ENCODE measurements at places on chromosomes 11 and 22. TPM values are rescaled to one million over a fixed set of nuclear protein-coding genes. Genes with fewer than 3 reads are reported as not detected.

DNA sequence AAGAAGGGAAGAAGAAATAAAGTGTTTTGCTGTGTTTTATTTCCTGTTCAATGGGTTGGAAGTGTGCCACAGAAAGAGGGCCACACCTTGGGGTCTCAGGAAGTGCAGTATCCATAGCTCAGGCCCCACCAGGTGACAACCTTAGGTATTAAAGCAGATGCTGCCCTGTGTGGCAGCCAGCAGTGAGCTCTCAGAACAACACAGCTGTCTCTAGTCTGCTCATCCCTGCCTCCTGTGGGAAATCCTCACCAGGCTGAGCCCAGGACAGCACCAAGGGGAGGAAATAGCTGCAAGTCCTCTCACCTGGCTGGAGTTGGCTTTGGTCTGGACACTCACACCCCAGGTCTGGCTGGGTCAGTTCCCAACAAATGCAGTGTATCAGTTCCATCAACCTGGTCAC, 25.1 kb downstream of the ARL14EP start:
- no peak for DNase-seq

GRCh38 chr11:105937331-105937730, 84.7 kb downstream of the MSANTD4 start:
- DNase-seq, result peak; percentile 38

- DNase-seq, result no peak
These were observed 21.6 kb upstream of the SUSD2 start for GRCh38 chr22:24159650-24160049.

DNA sequence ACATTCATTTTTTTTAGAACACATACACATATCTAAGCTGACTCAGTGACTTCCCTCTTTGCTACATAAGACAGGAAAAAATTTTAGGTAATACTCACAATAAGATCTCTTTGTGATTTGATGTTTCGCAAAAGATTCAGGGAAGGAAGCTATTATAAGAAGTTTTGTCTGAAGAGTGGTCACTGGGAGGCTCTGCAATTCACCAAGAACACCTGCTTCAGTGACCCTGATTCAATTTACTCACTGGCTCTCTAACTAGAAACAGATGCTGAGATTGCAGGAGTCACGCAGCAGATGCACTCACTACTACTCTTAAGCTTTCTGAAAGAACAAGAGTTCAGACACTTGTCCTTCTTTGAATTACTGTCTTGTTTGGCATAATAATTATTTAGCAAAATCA, 193.6 kb upstream of the DDI1 start:
- DNase-seq, result peak; percentile 72

GRCh38 chr22:44186737-44187136, 6.0 kb downstream of the PARVG start:
- DNase-seq, result no peak

GRCh38 chr22:25555586-25555985, 8.9 kb upstream of the GRK3 start:
- no peak for DNase-seq

DNA sequence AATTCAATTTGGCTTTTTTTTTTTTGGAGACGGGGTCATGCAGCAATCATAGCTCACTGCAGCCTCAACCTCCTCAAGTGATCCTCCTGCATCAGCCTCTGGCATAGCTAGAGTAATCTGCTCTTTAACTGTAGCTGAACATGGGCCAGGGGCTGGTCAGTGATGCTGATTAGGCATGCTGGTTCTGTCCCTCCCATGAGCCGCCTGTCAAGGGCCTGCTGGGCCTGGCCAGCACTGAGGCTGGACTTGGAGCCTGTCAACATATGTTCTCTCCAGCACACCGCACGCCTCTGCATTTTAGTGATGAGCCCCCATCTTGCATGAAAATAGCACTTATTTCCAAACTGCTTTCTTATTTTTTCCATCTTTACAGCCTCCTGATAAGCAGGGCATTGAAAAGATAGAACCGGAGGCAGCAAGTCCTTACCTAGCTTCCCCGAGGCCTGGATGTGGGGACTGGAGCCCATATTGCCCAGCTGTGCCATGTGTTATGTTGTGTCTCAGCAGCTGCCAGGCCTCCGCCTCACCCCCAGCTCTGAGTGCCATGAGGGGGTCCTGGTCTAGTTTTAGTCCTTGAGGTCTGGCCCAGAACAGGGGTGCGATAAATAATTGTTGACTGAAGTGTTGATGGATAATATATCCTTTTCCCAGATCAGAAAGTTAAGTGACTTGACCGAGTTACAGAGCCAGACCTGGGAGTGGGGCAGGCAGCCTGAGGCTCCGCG, 80.0 kb downstream of the CTTN start:
- no peak for DNase-seq

DNA sequence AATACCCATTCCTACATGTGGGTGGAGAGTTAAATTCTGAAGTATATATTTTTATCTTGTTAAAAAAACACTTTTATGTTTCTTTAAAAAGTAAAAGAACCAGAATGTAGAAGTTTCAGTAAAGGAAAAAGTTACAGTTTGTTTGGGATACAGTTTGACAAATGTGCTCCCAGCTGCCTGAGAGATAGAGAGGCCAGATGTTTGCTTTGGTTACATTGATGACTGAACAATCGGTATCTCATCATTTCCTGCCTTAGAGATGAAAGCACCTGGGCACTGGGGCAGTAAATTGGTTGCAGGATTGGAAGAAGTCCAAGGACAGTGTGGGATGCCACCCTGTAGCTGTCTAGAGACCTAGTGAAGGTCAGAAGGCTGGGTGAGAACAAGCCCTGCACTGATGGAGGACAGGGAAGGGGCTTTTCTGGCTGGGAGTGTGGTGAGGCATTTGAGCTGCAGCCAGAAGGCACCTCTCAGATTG, 16.6 kb downstream of the MED15 start:
- DNase-seq, result no peak

GRCh38 chr11:107791343-107792048, 67.1 kb downstream of the SLC35F2 start:
- DNase-seq, result no peak

DNA sequence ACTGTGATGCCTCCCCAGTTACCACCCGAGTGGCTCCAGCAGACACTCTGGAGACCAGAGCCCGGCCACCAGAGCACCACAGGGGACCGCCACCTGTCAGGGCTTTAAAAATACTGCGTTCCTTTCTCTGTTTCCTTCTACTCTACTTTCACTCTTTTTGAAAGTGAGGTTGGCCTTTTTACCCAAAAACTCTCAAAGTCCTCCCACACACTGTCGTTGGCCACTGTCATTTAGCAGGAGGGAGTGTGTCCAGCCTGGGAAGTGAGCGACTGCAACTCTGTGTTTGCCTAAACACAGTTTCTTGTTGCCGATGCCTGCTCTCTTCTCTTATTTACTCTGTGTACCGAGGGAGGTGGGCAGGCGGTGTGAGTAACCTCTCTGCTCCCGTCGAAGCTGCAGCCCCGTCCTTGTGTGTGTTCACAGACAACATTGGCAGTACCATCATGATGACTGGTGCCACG, 90.8 kb upstream of the CLDN5 start:
- DNase-seq, result no peak

DNA sequence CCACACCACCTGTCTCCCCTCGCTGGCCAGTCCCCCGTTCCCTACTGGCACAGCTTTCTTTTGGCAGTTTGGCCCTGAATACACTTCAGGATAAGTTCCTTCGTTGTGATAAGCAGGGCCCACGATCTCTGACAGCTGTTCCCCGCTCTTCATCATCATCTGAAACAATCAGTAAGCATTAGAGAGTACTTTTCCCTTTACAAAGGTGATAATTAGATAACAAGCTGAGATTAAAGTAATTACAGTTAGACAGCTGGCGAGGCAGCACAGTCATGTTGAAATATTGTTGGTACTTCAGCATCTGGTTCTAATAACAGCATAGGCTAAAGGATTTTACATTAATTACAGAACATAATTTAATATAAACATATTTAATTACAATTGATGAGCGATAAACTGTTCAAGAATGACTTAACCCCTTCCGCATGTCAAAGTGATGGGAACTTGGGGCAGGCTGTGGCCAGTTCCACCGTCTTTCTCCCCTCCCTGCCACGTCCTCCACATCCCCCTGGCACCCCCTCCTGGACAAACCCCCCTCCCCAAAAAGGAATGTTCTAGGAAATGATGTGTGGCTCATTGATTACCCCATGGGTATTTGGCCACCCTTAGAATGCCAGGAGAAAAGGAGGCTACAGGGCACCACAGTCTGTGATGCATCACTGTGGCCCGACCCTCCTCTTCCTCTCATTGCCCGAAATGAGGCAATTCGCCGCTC, 134.9 kb downstream of the RCN1 start:
- DNase-seq, result no peak

GRCh38 chr22:43447380-43447779, 35.6 kb downstream of the MPPED1 start:
- DNase-seq, result no peak

DNA sequence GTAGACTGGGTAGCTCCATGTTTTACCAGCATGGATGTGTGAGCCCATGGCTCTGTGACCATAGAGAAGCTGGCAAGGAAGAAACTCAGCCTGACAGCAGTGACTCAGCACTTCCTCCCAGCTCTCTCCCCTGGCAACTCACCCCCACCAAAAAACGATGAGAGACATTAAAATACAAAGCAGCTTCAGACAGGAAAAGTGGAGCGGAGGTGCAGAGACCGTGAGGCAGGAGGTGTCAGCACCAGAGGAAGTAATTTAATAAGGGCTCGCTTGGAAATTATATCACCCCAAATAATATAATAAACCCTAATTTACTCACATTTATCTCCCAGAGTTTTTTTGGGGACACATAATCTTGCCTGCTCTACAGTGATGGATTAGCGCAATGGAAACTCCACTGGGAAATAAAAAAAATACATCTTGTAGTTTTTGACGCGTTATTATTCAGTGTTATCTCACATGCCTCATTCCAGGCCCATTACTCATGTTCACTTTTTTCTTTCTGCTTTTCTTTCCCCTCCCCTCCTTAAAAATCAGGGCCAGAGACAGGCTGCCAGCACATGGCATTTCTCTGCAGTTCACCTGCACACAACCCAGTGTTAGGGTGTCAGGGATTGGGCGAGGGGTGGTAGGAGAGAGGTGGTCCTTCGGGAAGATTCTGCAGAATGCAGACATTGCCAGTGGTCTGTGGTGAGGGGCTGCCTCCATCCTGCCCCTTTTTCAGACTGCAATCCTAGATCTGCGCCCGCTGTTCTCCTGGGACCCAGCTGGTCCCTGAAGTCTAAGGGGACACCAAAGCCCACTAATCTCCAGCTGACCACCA, 170.8 kb downstream of the BUD13 start:
- DNase-seq, result no peak

DNA sequence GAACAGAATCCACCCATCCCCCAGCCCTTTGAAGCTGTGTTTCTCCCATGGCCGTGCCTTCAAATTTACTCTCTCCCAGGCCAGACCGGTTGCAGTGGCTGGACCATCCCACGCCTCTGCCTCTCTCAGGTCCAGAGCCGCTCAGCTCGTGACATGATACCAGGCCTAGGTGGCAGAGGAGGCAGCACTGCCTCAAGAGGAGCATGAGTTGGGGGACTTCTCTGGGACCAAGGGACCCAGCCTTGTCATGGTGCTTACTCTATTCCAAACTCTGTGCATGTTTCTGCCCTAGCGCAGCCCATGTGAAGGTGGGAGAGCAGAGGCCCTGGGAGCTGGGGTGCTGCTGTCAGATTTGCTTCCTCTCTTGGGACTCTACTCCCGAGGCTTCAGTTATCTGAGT, 51.0 kb downstream of the TRAF6 start:
- DNase-seq, result no peak

DNA sequence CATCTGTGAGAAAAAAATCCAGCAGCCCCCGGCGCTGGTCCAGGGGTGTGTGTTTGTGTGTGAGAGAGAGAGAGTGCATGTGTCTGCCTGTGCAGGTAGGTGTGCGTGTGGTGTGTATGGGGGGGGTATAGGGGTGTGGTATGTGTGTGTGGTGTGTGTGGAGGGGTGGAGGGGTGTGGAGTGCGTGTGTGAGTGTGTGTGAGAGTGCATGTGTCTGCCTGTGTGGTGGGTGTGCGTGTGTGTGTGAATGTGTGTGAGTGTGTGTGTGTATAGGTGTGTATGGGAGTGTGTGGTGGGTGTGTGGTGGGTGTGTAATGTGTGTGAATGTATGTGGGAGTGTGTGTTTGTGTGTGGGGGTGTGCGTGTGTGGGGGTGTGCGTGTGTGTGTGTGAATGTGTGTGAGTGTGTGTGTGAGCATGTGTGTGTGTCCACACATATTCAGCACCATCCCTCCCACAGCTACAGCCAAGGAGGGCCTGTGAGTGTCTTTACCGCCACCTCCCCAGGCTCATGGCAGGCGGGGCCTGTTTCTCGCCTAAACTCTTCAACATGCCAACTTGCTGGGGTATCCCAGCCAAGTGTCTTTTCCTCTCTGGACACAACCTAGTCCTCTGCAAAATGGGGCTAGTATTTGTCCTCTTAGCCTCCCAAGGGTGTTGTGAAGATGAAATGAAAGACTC, 11.9 kb downstream of the LMO1 start:
- DNase-seq, result no peak

DNA sequence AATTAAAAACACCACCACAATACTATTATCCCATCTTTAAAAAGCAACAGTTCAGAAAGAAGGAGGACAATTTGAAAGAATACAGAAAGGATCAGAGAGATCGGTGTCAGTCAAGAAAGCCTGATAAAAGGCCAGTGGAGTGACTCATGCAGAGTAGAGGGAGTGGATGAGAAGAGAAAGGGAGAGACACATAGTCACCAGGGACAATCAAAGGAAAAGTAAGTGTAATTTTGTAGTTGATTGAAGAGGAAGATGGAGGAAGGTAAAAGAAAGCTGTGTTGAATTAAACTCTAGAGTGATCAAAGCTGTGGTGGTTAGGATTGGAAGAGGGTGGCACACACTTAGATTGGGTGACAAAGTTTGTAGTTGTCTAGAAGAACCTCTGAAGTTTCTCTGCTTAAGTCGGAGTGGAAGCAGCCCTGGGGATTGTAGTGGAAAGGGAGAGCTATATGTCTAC, 14.1 kb downstream of the SPECC1L start:
- no peak for DNase-seq

DNA sequence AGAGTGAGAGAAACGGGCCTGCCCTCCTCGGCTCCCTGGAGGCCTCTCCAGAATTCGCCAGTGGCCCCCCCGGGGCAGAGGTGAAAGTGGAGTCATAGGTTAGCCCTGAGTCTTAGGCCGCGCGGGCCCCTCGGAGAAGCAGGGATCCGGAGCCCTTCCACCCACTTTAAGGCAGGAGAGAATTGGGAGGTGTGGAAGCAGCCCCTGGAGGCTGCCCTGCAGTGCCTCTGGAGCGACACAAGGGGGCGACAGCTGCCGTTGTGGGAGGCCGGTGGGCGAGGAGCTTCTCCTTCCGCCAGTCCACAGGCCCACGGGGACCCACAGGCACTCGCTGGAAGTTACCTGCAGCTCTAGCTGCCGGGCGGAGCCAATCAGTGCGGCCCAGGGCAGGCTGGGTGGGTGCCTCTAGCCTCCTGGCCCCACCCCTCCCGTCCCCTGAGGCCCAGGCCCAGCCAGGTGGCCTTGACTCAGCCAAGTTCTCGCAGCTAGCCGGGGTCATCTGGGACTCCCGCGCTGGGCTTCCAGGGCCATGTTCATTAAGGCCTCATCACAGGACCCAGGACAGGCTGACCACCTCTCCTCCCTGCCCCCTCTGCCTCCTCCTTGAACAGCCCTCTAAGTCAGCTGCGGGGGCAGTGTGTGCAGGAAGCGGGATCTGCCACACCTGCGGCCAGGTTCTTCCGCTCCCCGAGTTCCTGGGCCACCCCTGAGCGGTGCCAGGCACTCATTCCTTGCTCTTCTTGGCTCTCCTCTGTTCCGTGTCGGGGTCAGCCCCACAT, 5.0 kb downstream of the DGKZ start:
- no peak for DNase-seq

The SYT13 gene
- polyA plus RNA-seq, result not detected

The C11orf52 gene
- 0.38 TPM for polyA plus RNA-seq

The INS gene
- polyA plus RNA-seq, result not detected

The EMID1 gene
- polyA plus RNA-seq, result 1.1 TPM

The CSRP3 gene
- not detected for polyA plus RNA-seq

The HBG2 gene
- polyA plus RNA-seq, result 2.0 TPM

The ZC3H7B gene
- 55.3 TPM for polyA plus RNA-seq

The HEPHL1 gene
- 0.04 TPM for polyA plus RNA-seq

The OR52E8 gene
- polyA plus RNA-seq, result not detected

Measured in AG04450 (cell line).